ENCODE measurements at places on chromosomes 4 and X.

DNA sequence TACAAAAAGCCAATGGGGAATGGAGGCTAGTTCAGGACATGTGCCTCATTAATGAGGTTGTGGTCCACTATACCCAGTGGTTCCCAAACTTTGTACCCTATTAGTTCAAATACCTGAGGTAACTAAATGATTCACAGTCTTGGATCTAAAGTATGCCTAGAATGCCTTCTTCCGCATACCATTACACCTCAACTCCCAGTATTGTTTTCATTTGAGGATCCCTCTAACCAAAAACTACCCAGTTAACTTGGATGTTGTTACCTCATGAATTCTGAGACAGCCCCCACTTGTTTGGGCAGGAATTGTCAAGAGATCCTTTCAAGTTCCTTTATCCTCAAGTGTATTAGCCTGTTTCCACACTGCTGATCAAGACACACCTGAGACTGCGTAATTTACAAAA, 439.2 kb downstream of the PCDH10 start:
- no peak for DNase-seq

- no peak for DNase-seq
These were observed 1448.9 kb upstream of the TENM3 start for GRCh38 chr4:180794333-180794732.

- no peak for DNase-seq
These were observed 325.5 kb downstream of the BCOR start for GRCh38 chrX:39772057-39772832.

DNA sequence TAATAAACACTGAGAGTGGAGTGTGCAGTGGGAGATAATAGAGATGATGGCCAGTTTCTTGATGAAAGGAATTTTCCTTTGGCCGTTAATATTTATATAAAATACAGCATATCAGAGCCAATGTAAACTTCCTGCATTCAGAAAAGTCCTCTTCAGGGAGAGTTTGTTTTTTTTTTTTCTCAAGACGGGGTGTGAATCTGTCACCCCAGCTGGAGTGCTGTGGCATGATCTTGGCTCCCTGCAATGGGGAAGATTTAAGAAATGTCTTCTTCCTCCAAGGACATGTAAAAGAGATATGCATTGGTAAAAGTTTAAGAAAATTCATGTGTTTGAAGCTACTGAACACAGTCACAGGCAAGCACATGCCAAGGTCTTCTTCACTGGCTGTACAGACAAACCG, 25.4 kb upstream of the TBC1D9 start:
- no peak for DNase-seq

GRCh38 chr4:34767407-34767806, 1476.9 kb downstream of the ARAP2 start:
- no peak for DNase-seq

DNA sequence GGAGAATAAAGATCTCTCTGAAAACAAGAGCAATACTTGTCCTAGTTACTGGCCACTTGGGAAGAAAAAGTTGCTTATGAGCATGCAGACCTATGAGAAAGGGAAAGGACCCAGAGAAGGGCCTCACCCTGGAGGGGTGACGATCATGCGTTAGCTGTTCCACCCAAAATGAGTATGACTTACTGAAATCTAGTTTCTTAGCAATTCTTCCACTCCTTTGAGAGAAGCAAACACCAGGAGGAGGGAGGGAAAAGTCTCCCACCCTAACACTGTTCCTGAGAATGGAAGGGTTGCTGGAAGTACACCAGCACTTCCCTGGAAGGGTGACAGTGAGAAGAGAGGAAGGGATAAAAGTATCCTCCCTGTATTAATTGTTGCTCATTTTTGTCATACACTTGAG, 107.9 kb downstream of the ADGRL3 start:
- DNase-seq, result no peak

- DNase-seq, result no peak
These were observed 158.6 kb upstream of the LDB2 start for GRCh38 chr4:17057035-17057434.

DNA sequence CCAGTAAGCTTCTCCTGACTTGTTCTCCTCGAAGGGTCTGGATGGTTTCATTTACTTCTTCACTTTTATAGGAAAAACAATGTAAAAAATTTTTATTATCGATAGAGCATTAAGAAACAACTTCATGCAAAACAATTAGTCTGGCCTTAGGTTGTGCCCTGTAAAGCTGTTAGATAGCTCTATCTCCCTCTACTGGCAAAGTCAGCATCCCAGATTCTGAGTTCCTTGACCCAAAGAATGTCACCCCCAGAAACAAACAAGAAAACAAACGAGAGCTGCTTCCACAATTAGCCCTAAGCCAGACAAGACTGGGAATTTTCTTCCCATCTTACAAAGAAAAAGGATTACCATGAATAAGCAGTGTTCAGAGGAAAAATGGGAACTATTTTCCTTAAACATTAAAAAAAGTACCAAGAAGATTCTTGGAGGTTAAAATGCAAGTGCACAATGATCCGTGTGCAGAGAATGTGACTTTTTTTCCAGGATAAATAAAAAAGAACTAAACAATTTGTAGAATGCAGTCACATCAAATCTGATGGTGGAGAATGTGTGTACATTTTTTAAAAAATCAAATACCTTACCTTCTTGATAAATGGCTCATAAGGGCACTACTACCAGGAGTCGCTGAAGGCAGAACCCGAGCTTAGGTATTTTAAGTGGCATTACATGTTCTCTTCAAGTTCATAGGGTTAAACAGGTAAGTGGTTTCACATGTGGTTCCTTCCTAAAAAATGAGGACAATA, 293.2 kb downstream of the FBXO8 start:
- DNase-seq, result no peak

- DNase-seq, result no peak
These were observed 110.6 kb upstream of the LIMCH1 start for GRCh38 chr4:41427306-41427882.

GRCh38 chr4:48047421-48047844, 30.9 kb downstream of the NIPAL1 start:
- no peak for DNase-seq

GRCh38 chrX:46860557-46860956, 23.7 kb downstream of the RP2 start:
- DNase-seq, result no peak

- no peak for DNase-seq
These were observed 22.2 kb downstream of the RAB9A start for GRCh38 chrX:13711141-13711540.

- no peak for DNase-seq
These were observed 150.1 kb downstream of the HNRNPD start for GRCh38 chr4:82223715-82224114.

DNA sequence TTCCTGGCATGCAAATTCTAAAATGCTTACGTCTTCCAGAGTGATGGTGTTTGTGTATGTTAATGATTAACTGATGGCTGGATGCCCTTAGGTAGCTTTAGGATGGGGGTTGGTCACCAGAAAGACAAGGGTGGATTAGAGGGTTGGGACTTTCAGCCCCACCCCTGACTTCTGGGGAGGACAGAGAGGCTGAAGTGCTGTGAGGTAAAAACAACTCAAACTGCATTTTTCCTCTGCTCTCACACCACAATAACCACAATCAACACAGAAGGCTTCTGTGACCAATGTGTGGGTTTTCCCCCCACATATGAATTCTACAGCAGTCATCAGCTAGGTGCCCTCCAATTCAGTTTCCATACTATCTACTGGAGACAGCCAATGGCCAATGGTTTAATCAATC, 18.7 kb upstream of the DDIT4L start:
- DNase-seq, result no peak

GRCh38 chr4:128332081-128332480, 44.5 kb upstream of the PGRMC2 start:
- no peak for DNase-seq

DNA sequence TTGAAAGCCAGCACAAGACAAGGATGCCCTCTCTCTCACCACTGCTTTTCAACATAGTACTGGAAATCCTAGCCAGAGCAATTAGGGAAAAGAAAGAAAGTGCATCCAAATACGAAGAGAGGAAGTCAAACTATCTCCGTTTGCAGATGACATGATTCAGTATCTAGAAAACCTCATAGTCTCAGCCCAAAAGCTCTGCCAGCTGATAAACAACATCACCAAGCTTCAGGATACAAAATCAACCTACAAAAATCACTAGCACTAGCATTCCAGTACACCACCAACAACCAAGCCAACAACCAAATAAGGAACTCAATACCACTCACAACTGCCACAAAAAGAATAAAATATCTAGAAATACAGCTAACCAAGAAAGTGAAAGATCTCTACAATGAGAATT, 38.6 kb downstream of the COX7B2 start:
- DNase-seq, result no peak

DNA sequence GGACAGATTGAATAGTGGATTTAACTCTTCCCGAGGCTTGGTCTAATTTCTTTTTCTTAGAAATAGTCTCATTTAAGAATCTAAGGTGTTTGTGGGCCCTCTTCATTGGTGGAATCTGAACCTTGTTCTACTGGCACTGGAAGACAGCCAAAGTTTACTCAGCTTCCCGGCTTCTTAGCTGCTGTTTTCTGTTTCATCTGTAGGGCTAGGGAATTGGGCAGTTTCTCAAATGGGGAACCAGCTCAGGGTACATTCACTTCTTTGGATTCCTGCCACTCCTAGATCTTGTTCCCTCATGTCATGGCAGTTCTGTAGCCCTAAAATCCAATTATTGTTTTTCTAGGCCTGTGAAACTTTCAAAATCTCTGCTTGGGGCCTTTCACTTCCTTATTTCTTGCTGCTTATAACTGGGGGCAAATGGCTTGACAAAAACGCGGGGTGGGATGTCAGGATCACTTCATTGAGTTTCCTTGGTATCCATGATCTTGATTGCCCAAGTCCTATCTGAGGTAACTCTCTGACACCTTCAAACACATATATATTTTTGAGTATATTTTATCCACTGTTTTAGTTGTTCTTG, 985.0 kb downstream of the C4orf33 start:
- DNase-seq, result no peak

- no peak for DNase-seq
These were observed 833.6 kb upstream of the AGA start for GRCh38 chr4:178275671-178276360.

DNA sequence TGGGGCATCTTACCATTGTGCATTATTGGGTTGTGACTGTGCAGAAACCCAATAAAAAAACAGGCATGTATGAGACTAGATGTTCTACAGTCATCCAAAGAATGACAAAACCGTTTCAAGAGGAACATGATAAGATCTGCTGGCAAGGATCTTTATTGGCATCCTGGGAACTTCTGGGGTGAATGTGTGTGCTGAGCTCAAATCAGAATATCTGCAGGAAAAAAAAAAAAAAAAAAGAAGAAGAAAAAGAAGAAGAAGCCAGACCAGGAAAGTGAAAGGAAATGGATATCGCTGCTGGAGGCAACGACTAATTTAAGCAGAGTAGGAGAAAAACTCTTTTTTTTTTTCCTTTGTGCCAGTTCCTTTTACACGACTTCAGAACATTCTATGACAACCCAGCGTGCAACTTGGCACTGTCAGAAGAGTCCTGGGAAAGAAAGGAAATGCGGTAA, 484.2 kb upstream of the BOD1L1 start:
- no peak for DNase-seq

DNA sequence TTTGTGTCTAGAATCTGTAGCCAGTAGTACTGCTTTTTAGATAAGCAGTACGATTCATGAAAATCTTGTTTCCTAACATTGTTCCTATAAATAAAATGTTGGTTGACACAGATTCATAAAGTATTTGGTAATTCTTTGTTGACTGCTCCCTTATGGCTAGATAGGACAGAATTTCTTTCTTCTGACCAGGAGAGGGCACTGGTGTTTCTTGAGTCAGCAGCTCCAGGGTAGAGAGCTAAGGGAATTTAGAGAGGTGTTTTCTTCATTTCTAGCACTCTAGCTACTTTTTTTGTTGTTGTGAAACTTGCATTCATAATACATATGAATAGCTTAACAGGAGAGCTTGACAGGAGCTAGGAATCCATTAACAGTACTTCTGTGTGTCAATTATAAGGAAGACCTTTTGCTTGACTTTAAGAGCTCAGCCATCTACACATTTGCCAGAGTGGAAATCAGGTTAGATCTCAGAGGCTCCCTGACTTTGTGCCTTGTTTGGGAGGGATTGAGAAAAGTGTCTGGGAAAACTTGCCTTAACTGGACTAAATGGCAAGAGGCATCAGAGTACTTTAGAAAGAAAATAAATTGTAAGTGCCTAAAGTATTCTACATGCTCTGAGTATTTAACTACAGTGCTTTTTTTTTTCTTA, 756.1 kb downstream of the SH3BGRL start:
- no peak for DNase-seq

DNA sequence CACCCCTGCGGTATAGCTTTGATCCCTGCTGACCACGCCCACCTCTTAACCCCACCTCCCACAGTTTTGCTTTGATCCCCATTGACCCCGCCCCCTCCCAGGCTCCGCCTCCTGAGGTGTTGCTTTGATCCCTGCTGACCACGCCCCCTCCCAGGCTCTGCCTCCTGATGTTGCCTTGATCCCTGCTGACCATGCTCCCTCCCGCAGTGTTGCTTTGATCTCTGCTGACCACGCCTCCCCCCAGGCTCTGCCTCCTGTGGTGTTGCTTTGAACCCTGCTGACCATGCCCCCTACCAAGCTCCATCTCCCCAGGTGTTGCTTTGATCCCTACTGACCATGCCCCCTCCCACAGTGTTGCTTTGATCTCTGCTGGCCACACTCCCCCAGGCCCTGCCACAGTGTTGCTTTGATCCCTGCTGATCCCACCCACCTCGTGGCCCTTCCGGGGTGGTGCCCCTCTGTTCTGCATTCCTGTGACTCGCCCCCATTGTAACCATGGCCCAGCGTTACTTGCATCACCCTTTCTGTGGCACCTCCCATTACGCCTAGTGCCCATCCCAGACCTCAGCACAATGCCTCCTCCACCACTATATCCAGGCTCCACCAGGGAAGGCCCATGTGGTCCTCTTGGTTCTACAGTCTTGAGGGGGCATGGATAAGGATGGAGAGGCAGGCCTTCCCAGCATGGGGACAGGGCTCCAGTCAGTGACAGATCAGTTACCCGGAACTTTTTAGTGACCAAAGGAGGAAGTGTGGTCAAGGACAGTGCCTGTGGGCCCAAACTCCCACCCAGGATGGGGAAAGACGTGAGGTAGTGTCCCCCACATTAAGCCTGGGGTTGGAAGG, 70.8 kb downstream of the ADRA2C start:
- no peak for DNase-seq

GRCh38 chr4:10962246-10962645, 277.7 kb upstream of the CLNK start:
- no peak for DNase-seq

DNA sequence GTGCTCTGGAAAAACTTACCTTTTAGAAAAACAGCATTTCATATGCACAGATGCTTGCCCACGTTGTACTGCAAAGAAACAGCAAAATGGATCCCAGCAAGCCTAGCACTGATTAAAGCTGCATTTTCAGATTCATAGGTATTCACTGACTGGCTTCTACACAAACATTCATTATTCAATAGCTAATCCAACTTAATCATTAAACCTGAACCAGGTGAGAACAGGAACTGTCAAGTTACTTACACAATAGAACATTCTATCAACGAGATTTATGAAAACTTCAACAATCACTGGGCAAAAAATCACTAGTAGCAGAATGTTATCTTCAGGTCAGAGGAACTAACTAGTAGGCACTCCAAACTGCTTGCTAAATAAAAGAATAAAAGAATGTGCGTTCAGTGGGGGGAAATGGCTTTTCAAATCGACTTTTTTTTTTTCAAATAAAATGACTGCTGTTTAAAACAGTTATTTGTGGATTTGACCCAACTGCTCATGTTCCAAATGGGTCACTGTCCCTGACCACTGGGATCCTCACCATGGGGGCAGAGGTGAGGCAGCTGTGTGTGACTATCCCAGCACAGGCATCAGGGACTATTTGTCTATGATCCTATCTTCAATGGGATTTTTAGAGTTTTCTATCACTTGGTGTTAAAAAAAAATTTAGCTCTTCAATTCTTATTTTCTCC, 42.3 kb downstream of the STX18 start:
- DNase-seq, result no peak
